ENCODE measurements at places on chromosomes 7 and 10.
A peak's percentile ranks its signal among the peaks of the same experiment; 100 is the strongest.

DNA sequence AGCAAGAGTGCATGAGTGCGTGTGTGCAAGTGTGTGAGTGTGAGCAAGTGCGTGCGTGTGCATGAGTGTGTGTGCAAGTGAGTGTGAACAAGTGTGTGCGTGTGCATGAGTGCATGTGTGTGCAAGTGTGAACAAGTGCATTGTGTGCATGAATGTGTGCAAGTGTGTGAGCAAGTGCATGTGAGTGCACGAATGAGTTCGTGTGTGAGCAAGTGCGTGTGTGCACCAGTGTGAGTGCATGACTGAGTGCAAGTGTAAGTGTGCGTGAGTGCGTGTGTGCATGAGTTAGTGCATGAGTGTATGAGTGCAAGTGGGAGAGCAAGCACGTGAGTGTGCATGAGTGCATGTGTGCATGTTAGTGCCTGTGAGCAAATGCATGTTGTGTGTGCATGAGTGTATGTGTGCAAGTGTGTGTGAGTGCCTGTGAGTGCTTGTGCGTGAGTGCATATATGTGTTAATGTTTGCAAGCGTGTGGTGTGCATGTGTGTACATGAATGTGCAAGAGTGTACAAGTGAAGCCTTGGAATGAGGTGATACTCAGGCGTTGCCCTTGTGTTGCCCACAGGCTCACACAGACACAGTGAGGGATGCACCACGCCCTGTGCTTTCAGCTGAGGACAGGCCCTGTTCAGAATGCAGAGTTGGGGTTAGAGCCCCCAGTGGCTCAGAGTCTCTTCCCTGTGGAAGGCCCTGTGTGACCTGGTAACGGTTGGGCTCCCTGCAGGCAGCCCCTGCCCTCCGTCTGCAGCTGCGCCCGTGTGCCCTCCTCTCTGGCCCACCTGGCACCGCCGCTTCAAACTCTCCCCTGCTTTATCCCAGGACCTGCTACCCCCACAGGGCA is 97.1 kb downstream of the NKX6-2 start:
- DNase-seq, result no peak

- DNase-seq, result no peak
These were observed 9.5 kb upstream of the SUN1 start for GRCh38 chr7:822692-823276.

- DNase-seq, result no peak
These were observed 8.3 kb downstream of the DYNC1I1 start for GRCh38 chr7:95780665-95781064.

- DNase-seq, result no peak
These were observed 57.4 kb downstream of the TMEM209 start for GRCh38 chr7:130147710-130148325.

DNA sequence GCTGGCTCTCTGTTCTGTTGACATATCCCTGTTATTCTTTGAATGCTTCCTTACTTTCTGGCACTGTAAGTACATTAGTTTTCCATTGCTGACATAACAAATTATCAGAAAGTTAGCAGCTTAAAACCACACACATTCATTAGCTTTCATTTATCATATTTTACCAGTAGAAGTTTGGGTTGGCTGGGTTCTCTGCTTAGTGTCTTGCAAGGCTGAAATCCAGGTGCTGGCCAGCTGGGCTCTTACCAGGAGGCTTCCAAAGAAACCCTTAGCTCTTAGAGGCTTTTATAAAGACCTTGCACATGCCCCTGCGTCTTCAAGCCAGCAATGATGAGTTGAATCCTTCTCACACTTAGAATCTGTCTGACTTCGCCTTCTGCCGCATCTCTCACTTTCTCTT is 160.6 kb downstream of the MLLT10 start:
- DNase-seq, result peak; percentile 92

GRCh38 chr10:12726971-12727831 is 274.3 kb downstream of the CCDC3 start:
- no peak for DNase-seq

GRCh38 chr7:88321694-88322093 is 15.0 kb upstream of the STEAP4 start:
- no peak for DNase-seq

GRCh38 chr10:114041166-114041565 is 2.5 kb upstream of the ADRB1 start:
- no peak for DNase-seq

GRCh38 chr7:2420216-2420933 is 17.0 kb downstream of the CHST12 start:
- no peak for DNase-seq

GRCh38 chr10:24873281-24873683 is 79.1 kb downstream of the PRTFDC1 start:
- DNase-seq, result peak; percentile 97

- DNase-seq, result no peak
These were observed 110.6 kb upstream of the IMMP2L start for GRCh38 chr7:111672901-111673300.

- DNase-seq, result no peak
These were observed 8.8 kb downstream of the PDAP1 start for GRCh38 chr7:99399597-99399996.

GRCh38 chr10:12396093-12396492 is 46.7 kb downstream of the CAMK1D start:
- DNase-seq, result no peak

DNA sequence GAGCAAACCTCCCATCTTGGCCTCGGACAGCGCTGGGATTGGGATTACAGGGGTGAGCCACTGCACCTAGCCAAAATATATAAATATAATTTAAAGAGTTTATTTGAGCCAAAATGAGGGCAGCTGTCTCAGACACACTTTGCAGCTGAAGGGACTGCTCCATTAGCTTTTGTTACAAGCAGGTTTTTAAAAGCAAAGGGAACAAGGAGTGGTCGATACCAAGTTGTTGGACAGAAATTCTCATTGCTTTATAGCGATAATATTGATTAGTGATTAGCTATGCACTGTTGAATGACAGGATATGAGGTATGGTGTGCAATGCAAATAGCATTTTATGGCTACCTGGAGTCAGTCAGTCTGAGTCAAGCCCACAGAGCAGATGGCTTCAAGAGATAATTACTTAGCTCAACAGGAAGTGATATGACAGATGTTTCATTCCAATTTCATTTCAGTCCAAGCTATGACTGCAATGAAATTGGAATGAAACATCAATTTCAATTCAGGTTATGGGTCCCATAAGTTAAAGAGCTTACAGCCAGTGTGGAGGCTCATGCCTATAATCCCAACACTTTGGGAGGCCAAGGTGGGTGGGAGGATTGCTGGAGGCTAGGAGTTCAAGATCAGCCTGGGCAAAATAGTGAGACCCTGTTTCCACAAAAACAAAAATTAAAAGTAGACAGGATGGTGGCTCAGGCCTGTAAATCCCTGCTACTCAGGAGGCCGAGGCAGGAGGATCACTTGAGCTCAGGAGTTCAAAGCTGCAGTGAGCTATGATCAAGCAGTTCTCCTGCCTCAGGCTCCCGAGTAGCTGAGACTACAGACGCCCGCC is 23.1 kb downstream of the TYW1 start:
- DNase-seq, result peak; percentile 70

GRCh38 chr7:97006816-97007582 is 1.6 kb downstream of the DLX6 start:
- DNase-seq, result no peak

DNA sequence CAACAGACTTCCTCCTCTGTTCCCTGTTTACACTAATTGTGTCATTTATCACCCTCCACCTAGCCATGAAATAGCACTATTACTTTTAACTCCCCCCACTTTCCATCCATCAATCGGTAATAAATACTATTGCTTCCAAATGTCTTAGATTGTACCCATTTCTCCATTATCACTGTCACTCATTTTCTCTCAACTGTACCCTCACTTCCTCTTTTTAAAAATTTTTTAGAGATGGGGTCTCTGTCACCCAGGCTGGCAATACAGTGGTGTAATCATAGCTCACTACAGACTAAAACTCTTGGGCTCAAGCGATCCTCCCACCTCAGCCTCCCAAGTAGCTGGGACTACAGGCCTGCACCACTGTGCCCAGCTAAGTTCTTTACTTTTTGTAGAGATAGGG is 123.5 kb upstream of the EGR2 start:
- DNase-seq, result no peak

GRCh38 chr7:151658778-151659177 is 139.1 kb upstream of the RHEB start:
- DNase-seq, result peak; percentile 50

DNA sequence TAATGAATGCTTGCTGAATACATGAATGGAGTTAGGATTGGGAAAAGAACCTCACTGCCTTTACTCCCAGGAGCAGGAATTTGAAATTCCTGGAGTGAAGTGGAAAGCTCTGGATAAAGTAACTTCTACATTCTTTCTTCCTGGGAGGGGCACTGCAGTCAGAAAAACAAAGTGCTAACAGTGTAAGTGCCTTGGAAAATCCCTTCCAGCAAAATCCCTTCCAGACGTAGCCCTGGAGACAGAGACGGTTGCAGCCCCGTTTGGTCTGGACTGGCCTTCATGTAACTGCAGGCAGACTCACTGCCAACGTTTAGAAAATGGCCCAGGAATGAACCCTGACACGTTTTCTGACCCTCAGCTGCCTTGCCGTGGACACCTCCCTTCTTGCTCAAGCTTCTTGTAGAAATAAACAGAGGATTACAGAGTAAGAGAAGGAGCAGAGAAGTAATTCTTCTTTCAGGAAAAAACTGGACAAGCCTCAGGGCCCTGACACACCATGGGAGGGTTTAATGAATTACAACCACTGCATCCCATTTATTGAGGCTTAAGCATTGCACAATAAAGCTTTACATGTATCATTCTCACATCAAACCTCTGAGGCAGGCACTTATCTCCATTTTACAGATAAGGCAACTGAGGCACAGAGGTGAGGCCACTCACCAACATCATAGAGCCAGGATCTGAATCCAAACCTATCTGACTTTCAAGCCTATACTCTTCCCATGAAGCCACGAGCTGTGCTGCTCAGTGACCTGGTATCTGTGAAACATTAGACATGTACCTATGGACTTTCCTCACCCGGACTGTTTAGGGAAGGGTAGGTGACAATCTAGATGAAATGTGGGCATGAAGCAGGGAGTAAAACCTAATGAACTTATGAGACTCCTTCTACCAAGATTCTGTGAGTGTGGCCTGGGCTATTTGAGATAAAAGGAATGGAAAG is 7.8 kb downstream of the ITPRIP start:
- DNase-seq, result peak; percentile 78

GRCh38 chr7:36735172-36735571 is 10.9 kb upstream of the AOAH start:
- DNase-seq, result no peak

GRCh38 chr10:105827133-105827532 is 1186.0 kb downstream of the SORCS3 start:
- no peak for DNase-seq

GRCh38 chr7:134355927-134356326 is 39.2 kb upstream of the SLC35B4 start:
- DNase-seq, result no peak

- peak; percentile 16 for DNase-seq
These were observed 168.0 kb upstream of the LRRN3 start for GRCh38 chr7:110922906-110923305.

DNA sequence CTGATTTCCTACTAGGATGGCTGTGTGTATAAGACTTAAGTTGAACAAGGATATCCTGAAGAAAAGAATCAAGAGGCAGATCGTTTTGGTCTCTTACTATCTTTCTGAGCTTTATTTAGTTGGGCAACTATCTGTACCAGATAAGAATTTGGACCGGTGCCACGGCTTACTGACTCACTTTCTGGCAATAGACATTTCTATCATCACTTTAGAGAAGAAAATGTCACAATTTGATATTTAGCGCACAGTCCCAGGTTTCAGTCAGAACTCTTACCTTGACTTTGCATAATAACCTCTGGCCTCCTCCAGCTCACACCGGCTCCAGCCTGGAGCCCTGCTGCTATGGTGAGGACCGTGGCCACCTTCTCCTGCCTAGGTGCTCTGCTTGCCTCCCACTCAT is 218.2 kb upstream of the MDFIC start:
- peak; percentile 12 for DNase-seq

GRCh38 chr7:132776048-132776620 is 199.9 kb upstream of the PLXNA4 start:
- no peak for DNase-seq

DNA sequence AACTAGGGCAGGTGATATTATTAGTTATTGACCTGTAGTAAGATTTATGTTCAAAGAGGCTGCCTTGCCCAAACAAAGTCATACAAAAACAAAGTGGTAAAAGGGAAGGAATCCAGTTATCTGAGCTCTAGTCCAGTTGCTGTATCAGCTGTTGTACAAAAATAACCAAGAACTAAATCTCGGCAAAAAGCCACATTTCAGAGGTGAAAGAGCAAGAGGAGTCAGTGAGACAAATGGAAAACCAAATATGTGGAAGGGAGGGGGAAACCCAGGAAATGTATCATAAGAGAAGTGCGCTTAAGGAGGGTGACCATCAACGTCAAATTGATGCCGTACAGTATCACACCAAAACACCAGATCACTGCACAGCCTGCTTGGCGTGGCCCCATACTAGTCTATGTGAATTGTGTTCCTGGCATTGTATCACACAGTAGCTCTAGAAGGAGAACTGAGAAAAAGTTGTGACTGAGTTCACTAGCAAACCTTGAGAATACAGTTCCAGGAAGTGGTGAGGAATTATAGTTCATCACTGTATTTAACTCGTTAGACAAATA is 6.4 kb downstream of the AGBL3 start:
- DNase-seq, result no peak

DNA sequence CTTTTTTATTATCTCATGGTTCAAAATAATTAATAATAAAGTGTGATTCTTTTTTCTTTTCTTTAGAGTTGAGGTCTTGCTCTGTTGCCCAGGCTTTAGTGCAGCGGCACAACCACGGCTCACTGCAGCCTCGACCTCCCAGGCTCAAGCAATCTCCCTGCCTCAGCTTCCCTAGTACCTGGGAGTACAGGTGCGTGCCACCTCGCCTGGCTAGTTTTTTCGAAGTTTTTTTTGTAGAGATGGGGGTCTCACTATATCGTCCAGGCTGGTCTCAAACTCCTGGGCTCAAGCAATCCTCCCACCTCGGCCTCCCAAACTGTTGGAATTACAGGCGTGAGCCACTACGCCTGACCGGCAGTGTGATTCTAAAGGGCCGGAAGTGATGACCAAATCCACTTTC is 28.0 kb upstream of the MSRB2 start:
- no peak for DNase-seq

DNA sequence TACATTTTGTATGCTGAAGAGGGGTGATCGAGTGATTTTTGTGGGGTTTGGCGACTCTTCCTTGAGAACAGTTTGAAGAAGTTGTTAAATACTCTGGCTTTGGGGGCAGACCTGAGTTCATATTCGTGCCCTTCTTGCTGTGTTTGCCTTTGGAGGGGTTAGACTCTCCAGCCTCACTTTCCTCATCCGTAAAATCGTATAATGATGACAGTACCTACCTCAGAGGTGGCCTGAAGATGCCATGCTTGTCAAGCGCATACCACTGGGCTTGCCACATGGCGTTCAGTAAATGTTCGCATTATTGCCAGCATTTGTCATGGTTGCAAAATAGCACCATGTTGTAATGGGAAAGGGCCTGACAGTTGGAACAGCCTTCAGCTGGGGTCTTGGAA is 1.3 kb downstream of the STK17A start:
- peak; percentile 40 for DNase-seq

GRCh38 chr7:35717013-35717412 is 22.1 kb upstream of the HERPUD2 start:
- no peak for DNase-seq

Data from fibroblast of upper back skin (primary cell).